Activated CD4-positive, alpha-beta T cell treated with anti-CD3 and anti-CD28 coated beads for 1 hour (primary cell): ENCODE measurements at places on chromosomes 16 and 17.
A peak's percentile ranks its signal among the peaks of the same experiment; 100 is the strongest.

- DNase-seq = no peak
Measured at GRCh38 chr17:72751746-72752145, 340.7 kb downstream of the SLC39A11 start.

DNA sequence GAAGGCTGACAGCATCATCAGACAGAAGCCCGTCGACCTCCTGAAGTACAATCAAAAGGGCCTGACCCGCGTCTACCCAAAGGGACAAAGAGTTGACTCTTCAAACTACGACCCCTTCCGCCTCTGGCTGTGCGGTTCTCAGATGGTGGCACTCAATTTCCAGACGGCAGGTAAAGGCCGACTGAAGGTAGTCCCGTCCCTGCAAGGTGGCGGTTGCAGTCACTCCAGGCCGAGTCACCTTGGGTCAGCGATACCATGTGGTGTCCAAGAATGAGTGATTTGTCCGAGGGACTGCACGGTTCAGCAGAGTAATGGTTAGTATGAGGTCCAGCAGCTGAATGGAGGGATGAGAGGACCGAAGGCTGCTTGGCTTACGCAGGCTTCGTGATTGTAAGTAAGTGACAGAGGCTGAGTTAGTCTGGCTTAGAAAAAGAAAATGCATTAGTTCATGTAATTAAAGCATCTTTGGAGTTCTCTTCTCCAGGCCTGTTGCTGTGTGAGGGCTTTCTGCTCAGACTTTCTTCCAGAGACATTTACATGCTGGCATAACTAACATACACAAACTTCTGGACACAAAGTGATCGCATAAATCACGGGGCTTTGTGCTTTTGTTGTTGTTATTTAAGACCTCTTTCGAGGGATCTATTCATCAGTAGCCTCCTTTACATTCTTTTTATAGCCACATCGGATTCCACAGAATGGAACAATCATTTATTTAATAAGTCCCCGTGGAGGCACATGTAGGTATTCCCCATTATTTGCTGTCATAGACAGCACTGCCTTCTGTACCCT, 74.9 kb downstream of the SDR42E1 start:
- DNase-seq = no peak

DNA sequence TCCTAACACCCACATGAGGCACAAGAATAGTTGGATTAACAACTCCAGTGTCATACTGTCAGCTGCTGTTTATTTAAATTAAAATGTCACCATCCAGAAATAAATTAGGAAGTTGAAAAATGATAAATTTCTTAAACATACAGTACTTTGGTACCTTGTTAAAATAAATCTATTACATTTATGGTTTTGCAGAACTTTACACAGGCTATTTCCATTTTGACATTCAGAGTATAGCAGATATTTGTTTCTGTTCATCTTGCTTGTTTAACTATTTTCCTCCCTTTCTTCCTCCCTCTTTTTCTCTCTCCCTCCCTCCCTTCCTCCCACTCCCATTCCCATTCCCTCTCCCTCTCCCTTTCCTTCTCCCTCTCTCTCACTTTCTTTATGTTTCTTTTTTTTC, 310.1 kb downstream of the CDH8 start:
- DNase-seq = no peak

DNA sequence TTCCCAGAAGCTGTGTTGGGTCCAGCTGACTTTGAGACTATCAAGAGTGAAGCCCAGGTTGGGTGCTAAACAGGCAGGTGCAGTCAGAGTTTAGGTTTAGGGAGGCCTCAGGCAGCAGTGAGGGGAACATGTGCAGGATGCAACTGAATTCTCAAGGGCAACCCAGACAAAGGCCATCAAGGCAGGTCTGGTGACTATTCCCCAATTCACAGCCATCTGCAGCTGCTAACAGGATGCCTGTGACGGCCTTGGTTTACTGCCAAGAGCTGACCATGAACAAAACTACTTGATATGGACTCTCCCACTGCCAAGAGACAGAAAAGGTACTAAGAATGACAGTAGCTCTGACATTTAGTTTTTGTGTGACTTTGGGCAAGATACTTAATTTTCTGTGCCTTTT, 45.2 kb upstream of the BCAR1 start:
- no peak for DNase-seq

DNA sequence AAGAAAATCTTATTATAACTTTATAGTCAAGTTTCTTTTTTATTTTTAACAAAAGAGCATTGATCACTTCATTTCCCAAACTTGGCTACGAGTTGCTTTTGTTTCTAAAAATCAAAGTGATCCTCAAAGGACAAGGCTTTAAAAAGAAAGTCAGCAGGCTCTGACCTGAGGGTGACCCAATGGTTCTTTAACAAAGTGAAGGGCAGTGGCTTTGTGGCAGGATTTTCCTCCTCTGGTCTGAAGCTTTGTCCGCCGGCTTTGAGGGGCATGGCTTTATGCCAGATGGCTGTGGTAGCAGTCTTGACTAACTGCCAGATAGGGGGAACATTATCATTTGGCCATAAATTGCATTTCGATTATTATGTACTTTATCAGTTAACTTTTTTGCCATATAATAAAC, 28.5 kb downstream of the IQCK start:
- no peak for DNase-seq

GRCh38 chr17:72538901-72539352, 418.1 kb downstream of the SOX9 start:
- DNase-seq = no peak

- DNase-seq = no peak
Measured at GRCh38 chr17:19744492-19744891, 3.6 kb downstream of the ALDH3A1 start.

DNA sequence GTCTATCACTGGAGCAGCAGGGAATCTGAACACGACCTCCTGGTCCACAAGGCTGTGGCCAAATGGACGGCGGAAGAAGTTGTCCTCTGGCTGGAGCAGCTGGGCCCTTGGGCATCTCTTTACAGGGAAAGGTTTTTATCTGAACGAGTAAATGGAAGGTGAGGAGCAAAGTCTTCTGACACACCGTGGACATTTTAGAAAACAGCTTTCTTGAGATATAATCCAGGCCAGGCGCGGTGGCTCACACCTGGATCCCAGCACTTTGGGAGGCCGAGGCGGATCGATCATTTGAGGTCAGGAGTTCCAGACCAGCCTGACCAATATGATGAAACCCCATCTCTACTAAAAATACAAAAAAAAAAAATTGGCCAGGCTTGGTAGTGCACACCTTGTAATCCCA, 17.1 kb downstream of the BFAR start:
- DNase-seq = no peak

DNA sequence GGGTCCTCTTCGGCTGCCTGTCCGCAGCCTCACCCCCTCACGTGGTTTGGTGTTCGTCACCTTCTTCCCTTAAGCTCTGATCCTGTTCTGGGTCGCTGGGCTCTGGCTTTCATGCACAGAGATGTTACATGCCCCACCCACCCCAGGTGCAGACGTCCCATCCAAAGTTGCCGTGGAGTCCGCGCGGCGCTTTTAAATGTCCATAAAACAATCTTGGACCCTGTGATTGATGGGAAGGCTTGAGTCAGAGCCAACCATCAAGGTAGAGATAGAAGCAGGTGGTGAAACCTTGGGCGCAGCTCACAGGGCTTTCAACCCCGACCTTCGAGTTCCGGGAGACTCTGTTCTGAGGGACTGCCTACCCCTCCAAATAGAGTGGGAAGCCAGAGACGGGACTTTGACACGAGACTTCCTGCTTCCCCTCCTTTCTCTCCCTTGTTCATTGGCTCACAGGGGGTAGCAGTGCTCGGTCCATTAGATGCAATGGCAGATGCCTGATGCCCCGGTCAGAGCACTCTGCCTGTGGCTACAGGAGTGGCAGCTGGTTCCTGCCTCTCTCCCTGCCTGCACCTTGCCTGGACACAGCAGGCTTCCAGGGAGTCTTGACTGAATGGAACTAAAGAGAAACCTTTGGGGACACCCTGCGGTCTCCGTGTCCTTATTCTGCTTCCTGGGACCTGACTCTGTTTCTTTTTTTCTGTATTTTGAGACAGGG, 4.0 kb downstream of the ENGASE start:
- no peak for DNase-seq

DNA sequence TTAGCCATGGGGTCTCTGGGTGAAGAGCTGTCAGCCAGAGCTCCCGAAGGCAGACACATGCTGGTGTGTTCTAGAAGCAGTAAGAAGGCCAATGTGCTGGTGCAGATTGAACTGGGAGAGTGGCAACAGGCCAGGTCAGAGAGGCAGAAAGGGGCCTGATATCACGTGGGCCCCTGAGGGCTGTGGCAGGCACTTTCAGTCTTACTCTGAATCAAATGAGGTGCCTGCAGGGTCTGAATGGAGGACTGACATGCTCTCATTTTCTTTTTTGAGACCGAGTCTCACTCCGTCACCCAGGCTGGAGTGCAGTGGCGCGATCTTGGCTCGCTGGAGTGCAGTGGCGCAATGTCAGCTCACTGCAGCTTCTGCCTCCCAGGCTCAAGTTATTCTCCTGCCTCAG, 293.8 kb downstream of the ABCC12 start:
- DNase-seq = no peak

DNA sequence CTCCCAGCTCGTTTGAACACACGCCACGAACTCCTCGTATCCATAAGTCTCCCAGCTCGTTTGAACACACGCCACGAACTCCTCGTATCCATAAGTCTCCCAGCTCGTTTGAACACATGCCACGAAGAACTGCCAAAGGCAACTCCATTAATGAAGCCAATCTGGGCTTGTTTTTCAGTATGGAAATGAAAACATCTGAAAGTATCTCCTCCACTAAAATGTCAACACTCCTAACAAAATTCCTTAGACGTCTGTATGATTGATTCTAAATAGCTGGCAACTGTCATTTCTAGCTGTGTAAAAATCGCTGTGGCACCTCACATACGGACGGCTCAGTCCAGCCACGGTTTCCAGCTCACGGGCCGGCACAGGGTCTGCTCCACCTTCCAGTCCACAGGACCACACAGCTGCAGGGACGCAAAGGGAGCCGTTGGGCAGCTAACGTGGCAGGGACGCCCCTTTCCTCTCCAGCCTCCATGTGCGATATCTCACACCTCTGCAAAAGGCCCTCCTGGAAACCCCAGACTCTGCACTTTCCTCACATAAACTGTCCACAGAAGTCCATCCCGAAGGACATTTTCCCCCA, 67.1 kb upstream of the METRNL start:
- no peak for DNase-seq

- no peak for DNase-seq
Measured at GRCh38 chr16:78654929-78655328, 555.5 kb downstream of the WWOX start.

GRCh38 chr17:34820248-34820801, 140.9 kb downstream of the CCT6B start:
- DNase-seq = no peak

DNA sequence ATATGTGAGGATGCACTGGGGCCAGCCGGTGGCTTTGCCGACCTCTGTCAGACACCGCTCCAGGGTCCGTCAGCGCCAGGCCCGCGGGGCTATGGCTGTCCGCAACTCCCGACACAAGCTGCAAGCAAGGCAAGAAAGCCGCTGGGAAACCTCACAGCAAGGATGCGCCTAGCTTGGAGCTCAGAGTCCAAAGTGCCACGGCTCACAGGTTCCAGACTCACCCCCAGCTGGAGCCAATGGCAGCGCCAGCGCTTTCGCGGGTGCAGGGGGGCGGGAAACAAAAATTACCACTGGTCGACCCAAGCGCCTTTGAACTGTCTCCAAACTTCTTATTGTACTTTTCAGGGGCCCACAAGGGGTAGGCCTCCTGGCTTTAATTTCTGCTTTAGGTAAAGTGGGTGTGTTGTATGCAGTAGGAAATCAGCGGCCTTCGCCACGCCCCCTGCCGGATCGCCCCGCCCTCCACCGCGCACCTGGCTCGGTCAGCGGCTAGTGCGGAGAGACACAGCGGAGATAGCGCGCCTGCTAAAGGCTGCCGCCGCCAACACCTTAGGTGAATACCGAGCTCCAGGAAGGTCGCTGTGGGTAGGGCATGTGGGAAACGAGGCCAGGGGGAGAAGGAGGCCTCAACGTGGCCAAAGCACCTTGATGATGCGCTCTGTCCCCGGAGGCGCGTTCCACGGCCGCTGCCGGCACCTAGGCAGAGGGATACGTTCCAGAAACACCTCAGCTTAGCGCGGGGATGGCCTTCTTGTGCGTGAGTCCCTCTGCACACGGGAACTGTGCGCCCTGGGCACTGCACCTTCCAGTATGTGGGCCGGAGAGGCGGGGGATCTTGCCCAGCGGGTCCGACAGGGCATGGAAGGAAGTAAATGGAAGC, 61.0 kb upstream of the RBL2 start:
- peak; percentile 75 for DNase-seq

DNA sequence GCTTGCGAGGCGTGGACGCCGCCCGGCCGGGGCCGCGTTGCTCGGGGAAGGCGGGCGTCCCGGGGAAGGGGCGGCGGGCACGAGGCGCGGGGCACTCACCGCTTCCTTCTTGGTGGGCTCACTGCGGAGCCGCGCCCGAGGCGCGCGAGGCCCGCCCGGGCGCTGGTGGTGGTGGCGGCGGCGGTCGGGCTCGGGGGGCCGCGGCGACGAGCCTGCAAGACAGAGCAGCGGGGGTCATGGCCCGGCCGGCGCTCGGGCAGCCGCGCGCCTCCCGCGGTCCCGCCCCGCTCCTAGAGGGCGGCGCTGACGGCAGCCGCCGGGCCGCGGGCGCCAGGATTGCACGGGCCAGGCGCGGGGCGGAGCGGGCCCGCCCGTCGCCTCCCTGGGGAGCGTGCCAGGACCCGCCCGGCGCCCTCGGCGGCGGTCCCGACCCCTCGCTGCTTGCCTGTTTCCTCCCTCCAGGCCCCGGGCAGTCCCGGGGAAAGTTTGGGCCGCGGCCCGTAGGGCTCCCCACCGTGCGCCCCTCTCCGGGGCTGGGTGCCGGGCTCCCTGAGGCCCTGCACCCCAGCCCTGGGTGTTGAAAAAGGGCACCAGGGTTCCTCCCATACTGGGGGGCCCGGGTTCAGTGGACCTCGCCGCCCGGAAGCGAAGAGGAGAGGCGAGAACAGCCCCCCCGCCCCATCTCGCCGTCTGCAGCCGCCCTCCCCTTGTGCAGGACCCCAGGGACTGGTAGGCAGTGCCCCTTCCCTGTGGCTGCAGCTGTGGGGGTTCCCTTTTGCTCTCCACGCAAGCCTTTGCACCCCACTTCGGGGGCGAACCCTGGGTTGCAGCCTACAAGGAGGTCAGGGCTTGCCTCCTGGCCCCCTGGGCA, at the start of gene C16orf74:
C16orf74 (minus strand) TSS at position 270 of the 871 bp plus-strand sequence. CDS start 15,879 bp downstream, outside the sequence.
- DNase-seq = no peak

GRCh38 chr16:66882702-66883101, 2.4 kb downstream of the PDP2 start:
- no peak for DNase-seq

- DNase-seq = no peak
Measured at GRCh38 chr17:1961189-1961588, 63.9 kb downstream of the RTN4RL1 start.

GRCh38 chr16:20243731-20244281, 83.5 kb downstream of the GP2 start:
- no peak for DNase-seq
